Inflammatory macrophage (primary cell): ENCODE measurements at places on chromosomes 2 and 18.

- peak; percentile 14 for DNase-seq
Observed at GRCh38 chr2:73963385-73964120, 21.2 kb upstream of the TET3 start.

DNA sequence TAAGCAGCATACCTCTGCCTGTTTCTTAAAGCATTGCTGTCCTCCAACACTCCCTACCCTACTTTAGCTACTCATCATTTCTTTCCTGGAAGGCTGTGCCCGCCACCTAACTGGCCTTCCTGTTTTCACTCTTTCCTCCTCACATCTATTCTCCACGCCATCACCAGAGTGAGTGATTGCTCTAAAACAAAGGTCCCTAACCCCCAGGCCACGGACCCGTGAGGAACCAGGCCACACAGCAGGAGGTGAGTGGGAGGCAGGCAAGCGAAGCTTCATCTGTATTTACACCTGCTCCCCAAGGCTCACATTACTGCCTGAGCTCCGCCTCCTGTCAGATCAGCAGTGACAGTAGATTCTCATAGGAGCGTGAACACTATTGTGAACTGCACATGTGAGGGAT, 13.3 kb upstream of the ZEB2 start:
- DNase-seq = no peak

- DNase-seq = no peak
Observed at GRCh38 chr2:217515615-217516309, 487.0 kb downstream of the TNS1 start.

- DNase-seq = no peak
Observed at GRCh38 chr2:105068387-105068786, 30.5 kb downstream of the MRPS9 start.

DNA sequence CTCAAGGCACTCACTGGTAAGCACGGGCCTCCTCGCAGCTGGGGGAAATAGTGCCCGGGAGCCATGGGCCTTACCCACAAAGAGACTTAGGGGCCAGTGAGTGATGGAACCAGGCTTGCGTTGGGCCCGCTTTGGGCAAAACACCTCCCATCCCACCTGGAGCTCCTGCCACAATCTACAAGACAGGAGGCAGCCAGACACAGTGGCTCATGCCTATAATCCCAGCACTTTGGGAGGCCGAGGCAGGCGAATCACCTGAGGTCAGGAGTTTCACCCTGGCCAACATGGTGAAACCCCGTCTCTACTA, 88.2 kb downstream of the TFCP2L1 start:
- no peak for DNase-seq

GRCh38 chr18:75377258-75377657, 50.2 kb downstream of the SMIM21 start:
- DNase-seq = no peak

- DNase-seq = no peak
Observed at GRCh38 chr2:212873256-212873655, 278.2 kb downstream of the IKZF2 start.

- DNase-seq = no peak
Observed at GRCh38 chr18:8839281-8839680, 133.9 kb downstream of the MTCL1 start.

DNA sequence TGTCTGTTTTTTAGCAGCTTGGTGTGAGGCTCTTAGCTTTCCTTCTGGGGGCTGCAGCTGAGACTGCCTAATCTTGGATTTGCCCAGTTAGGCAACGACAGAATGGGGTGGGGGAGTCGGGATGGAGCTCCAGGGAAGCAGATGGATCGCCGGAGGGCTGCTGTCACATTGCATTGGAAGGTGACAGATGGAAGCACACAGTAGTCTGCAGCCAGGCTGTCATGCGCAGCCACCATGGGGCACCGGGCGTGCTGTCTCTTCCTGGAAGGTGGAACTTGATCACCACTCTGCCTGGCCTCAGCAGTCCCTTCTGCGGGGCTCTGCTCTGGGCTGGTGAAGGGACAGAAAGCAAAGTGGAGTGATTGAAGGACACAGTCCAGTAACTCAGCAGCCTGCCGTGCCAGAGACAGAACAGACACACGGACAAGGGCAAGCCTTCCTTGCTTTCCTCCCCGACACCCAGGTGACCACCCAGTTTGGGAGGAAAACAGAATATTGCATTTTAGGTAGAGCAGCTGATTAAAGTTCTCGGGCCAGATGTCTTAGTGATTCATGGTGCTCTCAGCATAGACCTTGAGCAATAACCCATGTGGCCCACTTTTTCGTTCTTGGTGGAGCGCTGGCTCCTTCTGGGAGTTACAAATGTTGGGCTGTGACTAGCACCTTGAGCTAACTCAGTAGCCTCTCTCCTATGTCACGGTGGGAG, 40.9 kb downstream of the RNF144A start:
- DNase-seq = no peak

DNA sequence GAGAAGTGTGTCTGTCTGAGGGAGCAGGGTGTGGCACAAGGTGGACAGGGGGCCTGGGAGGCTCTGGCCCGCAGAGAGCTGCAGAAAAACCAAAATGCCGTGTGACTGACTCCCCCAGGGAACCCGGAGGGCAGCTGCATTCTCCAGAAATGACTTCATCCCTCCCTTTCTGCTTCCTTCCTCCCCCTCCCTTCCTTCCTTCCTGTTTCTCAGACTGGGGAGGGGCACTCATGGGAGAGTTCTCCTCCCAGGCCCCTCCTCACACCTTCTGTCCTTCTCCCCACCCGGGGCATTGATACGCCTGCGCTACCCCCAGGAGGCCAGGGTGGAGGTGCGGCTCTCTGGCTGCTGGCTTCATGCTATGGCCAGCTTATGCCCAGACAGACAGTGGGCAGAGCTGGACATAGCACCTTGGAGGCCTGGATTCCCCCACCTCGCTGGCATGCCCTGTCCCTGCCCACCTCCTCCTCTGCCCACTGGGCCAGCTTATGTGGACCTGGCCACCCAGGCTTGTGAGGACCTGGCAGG, 8.2 kb upstream of the GPR17 start:
- DNase-seq = peak; percentile 49

GRCh38 chr2:16625201-16625729, 40.4 kb downstream of the CYRIA start:
- peak; percentile 93 for DNase-seq

DNA sequence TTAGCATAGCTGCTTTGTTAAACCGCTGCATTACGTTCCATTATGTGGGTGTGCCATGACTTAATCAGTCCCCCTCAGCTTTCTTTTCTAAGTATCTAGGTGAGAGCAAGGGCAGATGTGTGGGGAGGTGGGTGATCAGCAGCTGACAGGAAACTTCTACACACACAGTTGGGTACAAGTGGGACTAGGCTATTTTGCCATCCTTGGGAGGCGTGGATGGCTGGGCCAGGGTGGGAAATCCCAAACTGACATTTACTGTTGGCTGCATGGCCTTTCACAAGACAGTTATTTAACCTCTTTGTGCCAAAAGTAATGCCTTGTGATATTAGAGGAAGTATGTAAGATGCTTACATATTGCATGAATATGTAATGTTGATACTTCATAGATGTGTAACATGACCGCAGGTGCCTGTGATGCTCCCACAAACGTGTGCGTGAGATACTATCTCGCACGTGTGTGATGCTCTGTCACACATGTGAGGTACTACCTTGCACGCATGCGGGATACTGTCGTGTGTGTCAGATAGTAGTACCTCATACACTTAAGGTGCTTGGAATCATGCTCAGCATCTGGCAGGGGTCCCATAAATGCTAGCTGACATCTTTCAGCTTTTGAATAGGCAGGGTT, 314.5 kb downstream of the PRKCE start:
- peak; percentile 40 for DNase-seq

DNA sequence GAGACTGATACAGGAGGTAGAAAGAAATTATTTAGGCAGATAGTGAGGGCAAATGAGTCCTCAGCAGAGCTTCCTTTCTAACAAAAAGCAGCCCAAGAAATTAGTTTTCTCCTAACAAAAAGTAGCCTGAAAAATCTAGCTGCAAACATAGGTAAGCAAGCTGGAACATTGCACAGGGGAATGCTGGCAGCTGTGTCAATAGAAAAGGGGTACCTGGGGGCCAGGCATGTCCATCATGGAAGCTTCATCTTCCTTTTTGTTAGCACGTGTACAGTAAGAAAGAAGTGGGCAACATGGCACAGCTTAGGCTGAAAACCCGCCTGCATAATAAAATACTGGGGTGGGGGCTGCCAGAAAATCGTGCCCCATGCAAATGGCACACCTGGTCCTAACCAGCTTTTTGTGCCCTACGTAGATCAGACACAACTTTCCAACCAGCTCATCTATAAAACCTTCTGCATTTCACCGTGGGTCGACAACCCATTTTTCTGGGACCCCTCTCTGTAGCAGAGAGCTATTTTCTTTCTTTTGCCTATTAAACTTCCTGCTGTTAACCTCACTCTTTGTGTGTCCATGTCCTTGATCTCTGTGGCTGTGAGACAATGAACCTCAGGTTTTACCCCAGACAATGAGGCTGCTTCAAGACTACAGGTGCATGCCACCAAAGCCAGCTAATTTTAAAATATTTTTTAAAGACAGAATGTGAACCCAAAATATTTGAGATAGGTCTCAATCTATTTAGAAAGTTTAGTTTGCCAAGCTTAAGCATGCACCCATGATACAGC, 6.6 kb upstream of the MTHFD2 start:
- DNase-seq = no peak

DNA sequence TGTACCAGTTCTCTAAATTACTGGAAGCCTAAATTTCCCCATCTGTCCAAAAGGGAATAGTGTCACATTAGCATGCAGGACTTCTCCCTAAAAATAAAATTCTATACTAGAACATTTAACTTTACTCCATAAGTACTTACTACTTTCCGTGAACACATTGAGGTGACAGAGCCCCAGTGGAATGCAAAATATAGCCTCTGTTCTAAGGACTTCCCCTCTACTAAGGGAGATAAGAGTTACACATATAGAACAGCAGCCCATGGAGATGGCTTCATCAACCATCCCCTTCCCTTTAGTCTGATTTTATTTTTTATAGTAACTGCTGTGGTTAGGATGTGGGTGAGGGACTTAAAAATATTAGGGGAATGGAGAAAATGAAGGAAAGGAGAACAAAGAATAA, 68.9 kb upstream of the STPG4 start:
- DNase-seq = no peak

DNA sequence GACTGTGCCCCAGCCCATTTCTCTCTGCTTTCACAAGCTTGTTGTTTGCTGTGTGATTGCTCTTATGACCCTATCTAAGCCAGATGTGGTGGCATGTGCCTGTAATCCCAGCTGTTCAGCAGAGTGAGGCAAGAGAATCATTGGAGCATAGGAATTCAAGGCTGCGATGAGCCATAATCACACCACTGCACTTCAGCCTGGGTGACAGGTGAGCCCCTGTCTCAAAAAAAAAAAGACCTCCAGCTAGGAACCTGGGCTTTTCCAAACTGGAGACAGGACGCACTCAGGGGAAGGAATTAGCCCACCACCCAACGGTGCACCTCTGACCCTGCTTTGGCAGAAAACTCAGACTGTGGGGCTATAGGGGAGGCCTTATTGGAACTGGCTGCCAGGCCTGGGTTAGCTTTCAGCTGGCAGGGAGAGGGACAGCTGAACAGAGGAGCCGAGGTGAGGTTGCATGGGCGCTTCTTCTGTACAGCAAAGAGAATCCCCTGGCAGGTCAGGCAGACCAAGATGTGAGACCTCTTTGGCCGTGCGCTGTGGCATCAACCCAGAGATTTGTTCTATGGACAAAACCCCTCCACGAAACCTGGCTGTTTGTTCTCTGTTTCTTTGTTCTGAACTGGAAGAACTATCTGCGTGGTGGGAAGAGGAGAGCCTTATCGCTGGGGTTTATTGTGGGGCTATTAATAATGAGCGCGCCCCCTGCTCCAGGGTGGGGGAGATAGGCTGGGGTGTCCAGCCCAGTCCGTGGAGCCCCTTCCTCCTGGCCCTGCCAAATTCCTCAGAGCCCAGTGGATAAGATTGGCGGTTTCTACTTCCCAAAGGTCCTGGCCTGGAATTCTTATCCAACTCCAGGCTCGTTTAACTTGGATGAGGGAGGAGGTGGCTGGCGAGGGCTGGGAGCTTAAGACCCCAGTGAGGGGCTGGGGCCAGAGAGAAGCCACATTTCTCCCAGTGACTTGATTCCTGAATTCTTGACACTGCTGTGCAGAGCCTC, 38.8 kb upstream of the SMAD7 start:
- no peak for DNase-seq

- no peak for DNase-seq
Observed at GRCh38 chr2:24768013-24768412, 25.2 kb downstream of the PTRHD1 start.

DNA sequence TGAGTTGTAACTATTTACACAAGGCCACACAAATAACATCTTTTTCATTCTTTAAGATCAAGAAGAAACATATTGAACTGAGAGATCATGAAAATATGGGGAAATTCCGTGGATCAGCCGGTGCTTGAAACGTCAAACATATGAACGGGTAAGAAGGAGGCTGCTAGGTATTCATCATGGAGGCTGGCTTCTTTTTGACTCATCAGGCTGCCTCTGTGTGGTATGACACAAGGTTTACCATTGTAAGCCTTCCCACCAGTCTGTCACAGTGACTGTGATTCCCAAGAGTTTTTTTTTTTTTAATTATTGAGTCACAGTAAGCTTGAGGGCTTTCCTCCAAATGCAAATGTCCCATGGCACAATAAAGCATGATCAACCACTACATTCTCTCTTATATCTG, 506.9 kb downstream of the BCL11A start:
- no peak for DNase-seq

DNA sequence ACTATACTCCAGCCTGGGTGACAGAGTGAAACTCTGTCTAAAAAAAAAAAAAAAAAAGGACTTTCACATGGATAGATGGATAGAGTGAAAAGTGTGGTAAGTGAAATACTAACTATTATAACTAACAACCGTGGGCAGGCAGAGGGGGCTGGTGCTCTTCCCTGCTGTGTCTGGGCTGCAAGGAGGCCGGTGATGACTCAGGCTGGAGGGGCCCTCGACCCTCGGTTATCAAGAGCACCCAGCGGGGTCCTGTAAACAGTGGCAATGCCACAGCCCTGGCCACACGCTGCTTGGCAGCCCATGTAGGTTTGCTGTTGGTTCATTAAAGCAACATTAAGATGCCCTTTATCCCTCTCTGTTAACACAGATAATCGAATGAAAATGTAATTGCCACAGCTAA, 184.8 kb upstream of the RAB12 start:
- DNase-seq = no peak

DNA sequence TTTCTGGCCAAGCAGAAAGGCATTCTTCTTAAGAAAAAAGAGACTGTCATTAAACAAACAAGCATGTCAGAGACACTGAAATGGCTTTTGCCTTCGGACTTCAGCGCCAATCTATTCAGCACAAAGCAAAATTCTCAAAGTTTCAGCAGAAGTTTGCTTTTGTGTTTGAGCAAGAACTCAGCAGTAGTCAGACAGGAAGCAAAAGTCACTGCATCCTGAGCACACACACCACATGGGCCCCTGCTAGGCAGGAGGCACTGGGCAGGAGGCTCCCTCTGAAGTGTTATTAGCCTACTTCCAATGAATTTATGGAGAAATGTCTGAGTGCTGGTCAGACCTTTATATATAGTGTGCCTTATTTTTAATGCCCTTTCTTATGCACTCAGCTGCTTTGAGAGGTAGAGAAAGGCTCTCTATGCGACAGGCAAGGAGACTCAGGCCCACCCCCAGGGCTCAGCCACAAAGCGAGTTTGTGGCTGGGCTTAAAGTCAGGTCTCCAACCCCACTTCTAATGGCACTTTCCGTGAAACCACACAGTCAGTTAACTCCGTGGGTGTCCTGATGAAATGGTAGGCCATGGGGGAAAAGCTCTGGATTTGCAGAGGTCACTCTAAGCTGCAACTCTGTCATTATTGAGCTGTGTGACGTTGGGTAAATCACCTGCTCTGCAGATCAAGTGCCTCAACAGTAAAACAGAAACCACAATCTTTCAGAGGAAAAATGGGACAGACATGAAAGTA, 161.0 kb upstream of the TMEM200C start:
- no peak for DNase-seq
